NCI-H524 treated with DMSO at 0.1 percent for 48 hours (cell line): ENCODE measurements at places on chromosomes 5 and 9.

GRCh38 chr9:75422944-75423522 lies 334.7 kb downstream of the OSTF1 start:
- DNase-seq, result no peak

DNA sequence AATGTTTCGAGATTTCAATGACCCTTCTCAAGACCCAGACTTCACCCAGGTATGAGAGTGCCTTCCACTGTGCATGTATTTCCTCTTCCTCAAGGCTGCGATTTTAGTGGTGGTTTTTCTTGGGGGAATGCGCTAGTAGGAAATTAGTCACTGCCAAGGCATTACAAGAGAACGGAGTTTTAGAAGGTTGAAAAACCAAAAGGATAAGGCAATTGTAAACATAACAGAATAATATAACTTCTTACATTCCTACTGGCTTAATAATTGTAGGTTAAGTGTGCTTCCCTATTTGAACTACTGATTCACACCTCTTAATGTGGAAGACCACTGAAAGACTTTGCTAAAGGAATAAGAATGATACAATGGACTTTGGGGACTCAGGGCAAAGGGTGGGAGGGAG lies 38.9 kb downstream of the ACO1 start:
- no peak for DNase-seq

DNA sequence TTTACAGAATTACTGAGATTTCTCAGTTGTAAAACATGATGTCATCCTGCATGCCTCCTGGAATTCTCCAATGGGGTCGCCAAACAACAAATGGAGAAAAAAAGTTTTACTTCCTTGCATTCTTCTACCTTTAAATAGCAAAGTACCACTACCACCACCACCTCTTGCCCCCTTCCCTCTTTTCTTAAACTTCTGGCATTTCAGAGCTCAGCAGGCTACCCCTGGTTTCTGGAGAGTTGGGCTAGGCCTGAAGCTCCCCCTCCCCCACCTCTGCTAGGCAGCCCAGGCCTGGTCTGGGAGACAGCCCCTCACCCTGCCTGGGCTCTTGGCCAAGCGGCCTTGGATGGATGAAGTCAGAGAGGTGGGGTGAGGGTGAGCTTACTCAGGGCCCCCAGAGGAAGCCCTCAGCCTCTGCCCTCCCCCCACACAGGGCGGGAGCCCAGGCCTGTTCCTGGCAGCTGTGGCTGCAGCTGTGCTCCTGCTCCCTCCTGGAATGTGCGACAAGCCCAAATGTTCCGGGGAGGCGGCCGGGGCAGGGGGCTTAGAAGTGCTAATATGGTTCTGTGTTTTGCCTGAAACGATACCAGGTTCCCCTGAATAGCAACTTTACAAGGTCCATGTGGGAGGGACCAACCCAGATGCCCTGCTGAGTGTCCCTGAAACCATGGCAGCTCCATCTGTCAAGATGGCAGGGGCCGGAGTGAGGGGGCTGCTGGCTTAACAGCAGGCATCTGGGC lies 6.0 kb upstream of the CCIN start:
- DNase-seq, result peak; percentile 70

GRCh38 chr5:37121465-37121864 lies 127.7 kb downstream of the CPLANE1 start:
- no peak for DNase-seq

DNA sequence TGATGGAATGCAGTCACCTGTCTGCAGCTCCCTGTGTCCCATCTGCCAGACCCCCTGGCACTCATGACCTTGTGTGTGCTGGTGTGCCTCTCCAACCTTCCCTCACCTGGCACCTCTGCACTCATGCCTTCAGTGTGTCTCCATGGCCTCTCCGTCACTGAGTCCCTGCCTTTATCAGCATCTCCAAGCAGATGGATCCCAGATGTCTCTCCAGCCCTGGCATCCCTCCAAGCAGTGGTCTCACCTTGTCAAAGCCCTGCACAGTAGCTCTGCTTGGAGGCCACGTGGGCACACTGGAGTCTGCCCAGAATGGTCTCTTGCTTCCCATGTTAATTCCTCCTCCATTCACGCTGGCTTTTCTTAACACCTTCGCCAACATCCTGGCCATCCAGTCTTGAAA lies 84.8 kb downstream of the DAP start:
- peak; percentile 14 for DNase-seq

GRCh38 chr9:91273853-91274552 lies 87.7 kb downstream of the AUH start:
- DNase-seq, result no peak

GRCh38 chr9:103991698-103992097 lies 102.4 kb upstream of the SMC2 start:
- DNase-seq, result no peak

DNA sequence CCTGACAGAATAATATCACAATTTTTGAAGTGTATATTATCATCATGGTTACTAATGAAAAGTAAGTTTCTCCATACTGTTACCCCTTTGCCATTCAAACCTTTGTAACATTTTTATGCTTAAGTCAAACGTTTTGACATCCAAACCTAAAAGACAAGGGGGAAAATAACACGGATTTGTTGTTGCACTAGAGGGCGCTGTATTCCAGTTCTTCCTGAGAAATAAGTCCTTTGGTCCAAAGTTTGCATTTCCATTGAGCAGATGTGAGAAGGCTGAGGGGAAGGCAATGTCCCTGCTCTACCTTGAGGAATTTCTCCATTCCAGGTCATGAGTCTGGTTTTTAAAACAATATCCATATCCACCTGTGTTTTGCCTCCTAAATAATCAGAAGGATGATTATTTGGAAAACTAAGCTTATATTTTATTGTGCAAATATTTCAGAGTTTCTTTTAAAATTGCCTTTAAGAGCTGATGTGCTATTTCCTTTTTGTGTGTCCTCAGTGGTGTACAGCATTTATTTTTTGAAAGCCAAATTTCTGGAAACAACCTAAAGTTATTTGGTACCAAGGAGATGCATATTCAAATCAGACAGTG lies 9.7 kb downstream of the LECT2 start:
- peak; percentile 19 for DNase-seq

DNA sequence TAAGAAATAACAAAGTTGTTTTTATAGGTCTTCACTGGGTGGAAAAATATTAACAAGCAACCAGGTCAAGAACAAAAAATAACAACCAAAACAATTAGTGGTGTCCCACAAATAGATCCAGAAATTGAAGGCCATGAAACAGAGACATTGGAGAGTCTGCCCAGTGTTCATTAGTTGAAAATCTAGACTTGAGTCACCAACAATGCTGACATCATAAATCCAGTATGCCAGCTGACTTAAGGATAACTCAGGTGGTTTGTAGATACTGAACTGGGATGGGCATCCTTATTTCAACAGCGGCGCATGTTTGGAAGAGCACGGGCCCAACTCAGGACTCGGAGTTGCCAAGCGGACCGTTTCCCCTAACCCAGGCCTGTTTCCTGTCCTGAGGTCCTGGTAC lies 80.7 kb upstream of the TNFAIP8 start:
- DNase-seq, result no peak

- DNase-seq, result no peak
Measured at GRCh38 chr5:168712280-168712924, 133.2 kb upstream of the PANK3 start.

GRCh38 chr5:44603496-44604272 lies 205.1 kb upstream of the MRPS30 start:
- no peak for DNase-seq

DNA sequence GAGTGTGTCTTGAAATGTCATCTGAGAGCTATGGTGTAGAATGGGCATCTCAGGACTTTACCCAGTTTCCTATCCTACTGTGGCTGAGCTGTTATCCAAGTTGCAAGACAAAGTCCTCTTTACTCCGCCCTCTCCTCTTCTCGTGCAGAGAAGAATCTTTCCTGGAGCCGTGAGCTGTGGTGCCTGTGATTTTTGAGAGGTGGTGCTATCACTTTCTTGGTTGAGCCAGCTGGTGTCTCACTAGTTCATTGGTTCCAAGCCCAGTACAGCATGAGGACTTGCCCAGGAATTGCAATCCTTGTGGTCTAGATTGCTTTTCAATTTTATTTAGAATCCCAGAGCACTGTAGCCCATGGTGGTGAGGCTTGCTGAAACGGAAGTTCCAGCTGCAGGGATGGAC lies 2300.3 kb downstream of the MAT2B start:
- peak; percentile 19 for DNase-seq

GRCh38 chr5:163459462-163459818 lies 462 bp downstream of the NUDCD2 start:
- DNase-seq, result no peak

DNA sequence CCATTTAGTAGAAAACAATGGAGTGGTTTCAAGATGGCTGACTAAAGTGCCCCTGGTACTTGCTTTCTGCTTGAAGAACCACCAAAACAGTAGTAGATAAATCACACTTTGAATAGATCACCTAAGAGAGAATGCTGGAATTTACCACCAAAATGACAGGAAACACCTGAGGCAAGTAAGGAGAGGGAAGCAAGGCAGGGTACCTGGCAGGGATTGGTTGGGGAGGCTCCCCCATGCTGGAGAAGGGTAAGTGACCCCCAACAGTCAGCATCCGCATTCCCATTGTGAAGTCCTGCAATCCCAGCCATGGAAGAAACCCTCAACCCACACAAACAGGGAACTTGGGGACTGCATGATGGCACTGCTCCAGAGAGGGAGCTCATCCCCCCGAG lies 105.5 kb downstream of the PLPP1 start:
- no peak for DNase-seq

GRCh38 chr5:7395947-7396712 lies at the start of gene ADCY2:
Gene ADCY2 (plus strand): TSS chr5:7396138. CDS start chr5:7396297, 159 bp downstream.
- no peak for DNase-seq

DNA sequence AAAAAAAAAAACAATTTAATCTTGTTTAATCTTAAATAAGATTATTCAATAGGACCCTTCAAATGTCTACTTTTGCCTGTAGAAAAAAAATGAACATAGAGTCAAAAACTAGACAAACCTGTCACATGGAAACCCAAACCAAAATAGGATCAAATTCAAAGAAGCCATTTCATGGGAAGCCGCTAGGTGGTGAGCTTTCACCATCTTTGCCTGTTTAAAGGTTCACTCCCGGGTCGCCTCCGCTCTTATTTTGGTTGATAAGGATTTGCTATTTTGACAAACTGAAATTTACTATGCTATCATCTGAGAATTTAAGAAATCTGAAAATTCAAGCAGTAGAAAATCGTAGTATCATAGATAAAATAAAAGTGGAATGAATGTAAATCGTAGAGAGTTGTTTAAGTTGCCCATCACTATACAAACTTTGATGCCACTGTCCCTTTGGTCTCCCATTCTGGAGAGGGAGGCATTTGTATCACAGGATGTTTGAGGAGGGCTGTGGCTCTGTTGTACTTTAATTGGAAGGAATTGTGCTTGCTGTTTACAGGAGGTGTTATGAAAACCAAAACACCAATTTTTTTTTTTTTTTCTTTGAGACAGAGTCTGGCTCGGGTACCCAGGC lies 43.5 kb upstream of the DNAH5 start:
- no peak for DNase-seq
